GM23338 (cell line): ENCODE measurements at places on chromosomes 13 and 19.

- peak within 1 kb of the TSS; percentile 85 for H3K4me3 ChIP-seq
- peaks cover 14% of the 10 kb centered on the region; the same call in 1 of the 2 replicates for H3K4me1 ChIP-seq
- H3K36me3 ChIP-seq: no peaks in the 10 kb centered on the region
- peaks cover 45% of the 10 kb centered on the region for H3K27me3 ChIP-seq
- peak; percentile 64 for DNase-seq
These were observed at the start of gene RGS9BP for GRCh38 chr19:32675720-32676185. Gene RGS9BP (plus strand): TSS chr19:32675848. CDS start chr19:32676264, 416 bp downstream.

- no peaks in the 10 kb centered on the region for H3K27me3 ChIP-seq
- DNase-seq: no peak
- H3K4me3 ChIP-seq: no peak overlapping the region
- no peaks in the 10 kb centered on the region for H3K36me3 ChIP-seq
- H3K27ac ChIP-seq: no peak overlapping the region
These were observed 84.3 kb downstream of the SLAIN1 start for GRCh38 chr13:77781808-77782207.

GRCh38 chr19:45691516-45692186 is at the start of gene SNRPD2:
Gene SNRPD2 (minus strand): TSS chr19:45691953. CDS start chr19:45691888, 65 bp downstream.
- H3K4me3 ChIP-seq: peak within 1 kb of the TSS; percentile 91
- no peaks in the 10 kb centered on the region for H3K27me3 ChIP-seq
- H3K27ac ChIP-seq: peak within 1 kb of the TSS; percentile 86
- peaks cover 9% of the 10 kb centered on the region for H3K4me1 ChIP-seq
- DNase-seq: peak; percentile 98

DNA sequence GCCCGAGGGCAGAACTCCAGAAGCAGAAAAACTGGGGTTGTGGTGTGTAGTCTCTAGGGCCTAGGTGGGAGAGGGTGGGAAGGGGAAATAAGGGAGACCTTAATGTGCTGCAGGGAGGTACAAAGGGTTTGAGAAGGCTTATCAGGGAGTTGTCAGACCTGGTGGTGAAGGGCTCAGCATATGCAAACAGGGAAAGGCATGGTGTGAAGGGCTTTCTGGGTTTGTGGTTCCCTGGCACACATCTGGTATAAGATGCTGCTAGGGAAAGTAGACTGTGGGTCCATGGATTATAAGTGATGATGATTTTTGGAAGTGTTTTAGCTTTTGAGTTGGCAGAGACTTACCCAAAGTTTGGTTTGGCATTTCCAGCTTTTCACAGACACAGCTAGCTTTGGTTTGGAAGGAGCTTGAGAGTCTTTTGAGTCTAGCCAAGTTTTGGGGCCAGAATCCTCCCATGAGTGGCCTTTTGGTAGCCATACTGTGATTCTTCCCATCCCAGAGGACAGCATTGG is 2.2 kb downstream of the TRIM28 start:
- peak overlapping the region; percentile 99 for H3K4me3 ChIP-seq
- H3K27ac ChIP-seq: peak overlapping the region; percentile 55; the same call in 1 of the 2 replicates
- peaks cover 41% of the 10 kb centered on the region for H3K36me3 ChIP-seq
- H3K4me1 ChIP-seq: peaks cover 8% of the 10 kb centered on the region; the same call in 1 of the 2 replicates
- H3K27me3 ChIP-seq: peaks cover 15% of the 10 kb centered on the region; the same call in 1 of the 2 replicates
- DNase-seq: no peak

GRCh38 chr19:47215581-47215980 is 15.4 kb downstream of the BBC3 start:
- H3K36me3 ChIP-seq: no peaks in the 10 kb centered on the region
- H3K27me3 ChIP-seq: no peaks in the 10 kb centered on the region
- DNase-seq: no peak
- H3K4me1 ChIP-seq: no peaks in the 10 kb centered on the region; the same call in 1 of the 2 replicates

- no peaks in the 10 kb centered on the region for H3K36me3 ChIP-seq
- DNase-seq: no peak
- H3K4me1 ChIP-seq: no peaks in the 10 kb centered on the region; the same call in 1 of the 2 replicates
- no peak overlapping the region for H3K4me3 ChIP-seq
These were observed 56.1 kb upstream of the TNFRSF19 start for GRCh38 chr13:23514076-23514475.

DNA sequence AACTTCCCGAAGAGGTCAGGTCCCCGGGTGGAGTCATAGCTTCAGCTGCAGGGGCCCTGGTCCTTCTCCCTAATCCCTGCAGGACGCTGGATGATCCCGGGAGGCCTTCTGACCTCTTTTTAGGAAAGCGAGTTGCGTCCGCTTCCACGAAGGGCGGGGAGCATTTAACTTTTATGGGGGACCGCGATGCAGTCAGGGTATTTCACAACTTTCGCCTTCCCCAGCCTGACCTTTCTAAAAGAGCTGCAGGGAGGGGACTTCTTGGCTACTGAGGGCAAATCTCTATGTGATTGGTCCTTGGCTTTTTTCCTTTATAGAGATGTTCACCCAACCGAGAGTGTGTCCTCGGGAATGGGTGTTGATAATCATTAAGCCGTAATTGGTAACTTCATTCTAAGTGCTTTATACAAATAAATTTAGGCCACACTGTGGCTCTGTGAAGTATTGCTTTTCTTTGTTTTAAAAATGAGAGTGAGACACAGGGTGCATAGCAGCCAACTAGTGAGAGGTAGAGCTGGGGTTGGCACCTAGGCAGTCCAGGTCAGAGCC is 778 bp downstream of the ZNF230 start:
- peak overlapping the region; percentile 67 for H3K4me3 ChIP-seq
- DNase-seq: peak; percentile 33
- no peaks in the 10 kb centered on the region for H3K27me3 ChIP-seq
- H3K4me1 ChIP-seq: no peaks in the 10 kb centered on the region
- H3K36me3 ChIP-seq: peaks cover 3% of the 10 kb centered on the region

GRCh38 chr13:35025314-35025713 is 83.2 kb downstream of the NBEA start:
- peaks cover 1% of the 10 kb centered on the region; the same call in 1 of the 2 replicates for H3K4me1 ChIP-seq
- no peak for DNase-seq
- no peaks in the 10 kb centered on the region for H3K36me3 ChIP-seq
- no peak overlapping the region for H3K4me3 ChIP-seq
- H3K27ac ChIP-seq: no peak overlapping the region

GRCh38 chr13:98275681-98276171 is 98.7 kb upstream of the RNF113B start:
- H3K27ac ChIP-seq: no peak overlapping the region
- H3K4me3 ChIP-seq: no peak overlapping the region
- no peak for DNase-seq
- no peaks in the 10 kb centered on the region for H3K36me3 ChIP-seq
- peaks cover 51% of the 10 kb centered on the region for H3K4me1 ChIP-seq

GRCh38 chr19:10243606-10244005 is 8.4 kb upstream of the MRPL4 start:
- H3K4me3 ChIP-seq: no peak overlapping the region
- H3K36me3 ChIP-seq: no peaks in the 10 kb centered on the region
- DNase-seq: no peak
- no peaks in the 10 kb centered on the region for H3K4me1 ChIP-seq
- no peaks in the 10 kb centered on the region for H3K27me3 ChIP-seq

DNA sequence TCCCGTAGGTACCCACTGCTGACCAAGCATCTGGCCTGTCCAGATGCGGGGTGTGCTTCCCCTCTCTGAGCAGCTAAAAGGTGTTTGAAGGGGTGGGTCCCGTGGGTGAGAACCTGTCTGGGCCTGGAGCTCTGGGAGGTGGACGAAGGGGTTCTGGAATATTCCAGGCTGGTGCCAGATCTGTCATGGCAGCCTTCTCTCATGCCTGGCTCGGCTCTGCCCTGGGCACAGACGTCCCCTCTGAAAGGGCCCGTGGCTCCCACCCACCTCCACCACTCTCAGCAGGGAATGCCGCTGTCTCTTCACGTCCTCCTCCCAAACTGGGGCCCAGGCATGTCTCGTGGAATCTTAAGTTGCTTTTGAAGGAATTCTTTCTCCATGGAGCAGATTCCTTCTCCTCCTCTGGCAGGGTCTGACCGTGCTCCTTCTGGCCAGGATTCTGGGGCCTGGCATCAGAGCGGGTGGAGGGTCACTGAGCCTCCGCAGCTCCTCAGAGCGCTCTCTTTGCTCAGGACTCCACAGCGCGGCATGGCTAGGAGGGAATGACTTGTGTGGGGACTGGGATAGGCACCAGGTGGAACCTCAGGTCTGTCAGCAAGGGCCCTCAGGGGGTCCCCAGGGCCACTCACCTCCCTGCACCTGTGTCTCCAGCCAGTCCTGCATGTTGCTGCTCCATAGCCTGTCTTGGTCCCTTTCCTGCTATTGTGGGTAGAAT is 5.9 kb upstream of the MCF2L start:
- no peak overlapping the region for H3K27ac ChIP-seq
- H3K36me3 ChIP-seq: no peaks in the 10 kb centered on the region
- no peak for DNase-seq
- no peak overlapping the region for H3K4me3 ChIP-seq
- no peaks in the 10 kb centered on the region for H3K27me3 ChIP-seq

DNA sequence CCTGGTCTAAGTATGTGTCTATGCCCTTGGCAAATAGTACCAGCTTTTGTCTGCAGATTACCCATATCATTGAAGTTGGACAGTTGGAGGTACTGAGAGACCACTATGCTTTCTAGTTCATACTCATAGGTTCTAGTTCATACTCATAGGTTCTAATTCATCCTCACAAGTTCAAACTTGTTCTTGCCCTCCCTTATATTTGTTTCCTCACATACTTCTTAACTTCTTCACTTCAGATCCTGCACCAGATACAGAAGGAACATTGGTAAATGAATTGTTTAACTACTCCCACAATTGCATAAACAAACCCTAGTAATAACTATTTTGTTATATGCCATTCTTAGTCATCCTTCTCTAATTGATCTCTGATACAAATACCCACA is 172.2 kb downstream of the SLITRK1 start:
- peaks cover 14% of the 10 kb centered on the region for H3K4me1 ChIP-seq
- H3K4me3 ChIP-seq: no peak overlapping the region
- no peak overlapping the region for H3K27ac ChIP-seq
- no peaks in the 10 kb centered on the region; the same call in 1 of the 2 replicates for H3K36me3 ChIP-seq
- H3K27me3 ChIP-seq: no peaks in the 10 kb centered on the region

DNA sequence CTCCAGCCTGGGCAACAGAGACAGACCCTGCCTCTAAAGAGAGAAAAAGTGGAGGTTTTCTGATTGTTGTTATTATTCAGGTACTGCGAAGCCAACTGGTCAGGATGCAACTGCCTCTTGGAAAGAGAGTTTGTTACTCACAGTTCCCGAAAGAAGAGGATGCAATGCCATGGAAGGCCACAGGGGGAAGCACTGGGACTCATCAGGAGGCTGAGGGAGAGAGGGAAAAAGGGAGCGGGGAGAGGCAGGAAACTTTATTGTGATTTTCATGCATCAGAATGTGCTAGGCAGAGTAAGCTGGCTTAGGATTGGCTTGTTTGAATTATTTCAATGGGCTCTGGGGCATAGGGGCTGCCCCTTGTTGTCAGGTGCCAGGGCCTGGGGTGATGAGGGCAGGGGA is 27.6 kb downstream of the MYO9B start:
- no peaks in the 10 kb centered on the region for H3K27me3 ChIP-seq
- H3K4me1 ChIP-seq: no peaks in the 10 kb centered on the region
- peak; percentile 90 for DNase-seq
- H3K36me3 ChIP-seq: no peaks in the 10 kb centered on the region; the same call in 1 of the 2 replicates
- H3K4me3 ChIP-seq: no peak overlapping the region

DNA sequence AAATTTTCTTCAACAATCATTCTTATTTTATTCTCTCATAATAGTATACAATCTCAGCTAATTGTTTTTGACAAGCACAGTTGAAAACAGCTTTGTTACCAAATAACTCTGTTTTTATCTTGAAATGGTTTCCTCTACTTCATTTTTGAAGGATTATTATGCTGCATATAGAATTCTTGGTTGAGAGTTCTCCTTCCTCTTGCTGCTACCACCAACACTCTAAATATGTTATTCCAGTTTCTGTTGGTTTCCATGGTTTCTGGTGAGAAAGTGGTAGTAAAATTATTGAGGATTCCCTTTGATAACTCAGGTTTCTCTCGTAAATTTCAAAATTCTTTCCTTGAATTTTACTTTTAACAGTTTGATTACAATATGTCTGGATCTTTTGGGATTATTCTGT is 1725.9 kb downstream of the PCDH9 start:
- H3K27ac ChIP-seq: no peak overlapping the region
- H3K36me3 ChIP-seq: no peaks in the 10 kb centered on the region
- H3K27me3 ChIP-seq: no peaks in the 10 kb centered on the region
- H3K4me3 ChIP-seq: no peak overlapping the region
- no peaks in the 10 kb centered on the region for H3K4me1 ChIP-seq
- no peak for DNase-seq

GRCh38 chr13:100497389-100497788 is 91.2 kb downstream of the GGACT start:
- H3K27me3 ChIP-seq: no peaks in the 10 kb centered on the region
- DNase-seq: no peak
- no peaks in the 10 kb centered on the region for H3K36me3 ChIP-seq
- H3K4me3 ChIP-seq: no peak overlapping the region
- no peak overlapping the region for H3K27ac ChIP-seq
- H3K4me1 ChIP-seq: peaks cover 21% of the 10 kb centered on the region

GRCh38 chr13:55572408-55572807 is 1568.3 kb upstream of the PRR20A start:
- no peak overlapping the region for H3K4me3 ChIP-seq
- peak overlapping the region; percentile 27 for H3K27ac ChIP-seq
- DNase-seq: no peak
- H3K4me1 ChIP-seq: peaks cover 53% of the 10 kb centered on the region
- H3K27me3 ChIP-seq: no peaks in the 10 kb centered on the region

GRCh38 chr13:24203273-24203672 is 42.8 kb downstream of the SPATA13 start:
- H3K27ac ChIP-seq: no peak overlapping the region
- DNase-seq: no peak
- no peak overlapping the region for H3K4me3 ChIP-seq
- peaks cover 18% of the 10 kb centered on the region; the same call in 1 of the 2 replicates for H3K4me1 ChIP-seq
- H3K27me3 ChIP-seq: no peaks in the 10 kb centered on the region
- H3K36me3 ChIP-seq: no peaks in the 10 kb centered on the region

DNA sequence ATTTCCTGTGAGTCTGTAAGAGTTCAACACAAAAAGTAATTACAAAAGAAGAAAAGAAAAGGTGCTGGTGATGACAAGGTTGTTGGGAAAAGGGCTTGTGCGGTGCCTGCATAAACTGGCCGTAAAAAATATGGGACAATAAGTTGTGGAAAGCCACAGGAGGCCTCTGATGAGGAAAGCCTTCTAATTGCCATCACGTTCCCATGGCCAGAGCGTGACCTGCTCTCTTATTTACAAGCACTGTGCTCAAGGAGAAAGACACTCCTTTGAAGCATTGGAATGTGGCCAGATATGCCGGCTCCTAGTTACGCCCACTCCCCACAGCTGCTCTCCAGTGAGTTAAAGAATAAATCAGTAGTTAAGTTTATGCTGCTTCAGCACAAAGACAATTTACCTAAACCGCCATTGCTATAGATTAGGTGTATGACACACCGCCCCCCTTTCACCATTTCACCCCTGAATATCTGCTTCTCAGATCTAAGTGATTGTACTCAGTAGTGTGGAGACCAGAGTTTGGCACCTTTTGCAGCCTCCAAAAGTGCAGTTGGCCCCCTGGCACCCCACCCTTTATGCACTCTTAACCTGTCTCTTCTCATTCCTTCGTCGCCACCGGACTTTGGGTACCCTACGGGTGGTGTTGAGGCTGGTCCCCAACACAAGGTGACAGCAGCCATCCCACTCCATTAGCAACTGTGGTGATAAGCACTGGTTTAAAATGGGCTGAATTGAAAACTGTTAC is 8.1 kb upstream of the PGLYRP1 start:
- H3K36me3 ChIP-seq: no peaks in the 10 kb centered on the region
- H3K4me1 ChIP-seq: no peaks in the 10 kb centered on the region
- H3K27me3 ChIP-seq: no peaks in the 10 kb centered on the region
- no peak for DNase-seq
